Islet precursor cell (in vitro differentiated cells): ENCODE measurements at places on chromosomes 5 and 9.

- no peak for DNase-seq
Observed at GRCh38 chr9:127786773-127787104, 905 bp downstream of the CDK9 start.

GRCh38 chr5:159100025-159100781, 487 bp upstream of the EBF1 start:
- peak; percentile 97 for DNase-seq

DNA sequence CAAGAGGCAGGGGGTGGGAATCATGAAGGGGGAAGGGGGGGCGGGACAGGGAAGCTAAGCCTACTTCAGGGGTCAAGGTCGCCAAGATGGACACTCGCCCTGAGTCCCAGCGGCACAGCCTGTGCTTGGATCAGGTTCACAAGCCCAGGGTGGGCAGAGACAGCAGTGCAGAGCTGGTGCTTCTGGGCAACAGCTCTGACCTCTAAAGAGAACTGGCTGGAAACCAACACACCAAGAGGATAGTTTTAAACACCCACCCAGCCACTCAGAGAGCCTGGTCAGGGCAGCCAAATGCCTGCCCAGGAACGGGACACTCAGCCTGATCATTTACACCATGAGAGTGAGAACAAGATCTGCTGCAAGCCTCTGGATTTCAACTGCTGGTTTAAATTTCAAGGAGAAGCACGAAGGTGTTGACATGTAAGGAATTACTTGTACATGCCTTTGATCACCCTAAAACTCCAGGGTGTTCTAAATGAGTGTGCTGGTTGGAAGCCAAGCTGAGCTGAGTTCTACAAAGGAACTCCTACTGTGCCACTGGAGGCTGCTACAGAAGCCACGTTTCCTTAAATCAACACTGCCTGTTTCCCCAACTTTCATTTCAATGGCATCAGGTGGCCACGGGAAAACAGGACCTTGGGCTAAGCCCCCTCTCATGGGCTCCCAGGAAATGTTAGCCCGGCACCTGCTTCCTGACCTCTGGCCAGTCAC, 91.5 kb downstream of the TTLL11 start:
- no peak for DNase-seq

- no peak for DNase-seq
Observed at GRCh38 chr9:129381481-129381957, 203.5 kb upstream of the IER5L start.
